ENCODE measurements at places on chromosomes 1 and 21. TPM values are rescaled to one million over a fixed set of nuclear protein-coding genes. Genes with fewer than 3 reads are reported as not detected.

Gene LCE2A
- total RNA-seq: not detected

Gene SPRR3
- not detected for total RNA-seq

Gene GBP6
- not detected for total RNA-seq

Gene ALX3
- total RNA-seq: 0.66 TPM

Gene OR14C36
- total RNA-seq: not detected

Gene PPFIA4
- total RNA-seq: 5.6 TPM

Gene CDCA8
- 1.3 TPM for total RNA-seq

Gene LEFTY2
- total RNA-seq: not detected

Gene GUCA2A
- 8.8 TPM for total RNA-seq

Gene GOLPH3L
- total RNA-seq: 44.3 TPM

Gene DNAJC6
- total RNA-seq: 0.96 TPM

Gene CFAP107
- total RNA-seq: not detected

DNA sequence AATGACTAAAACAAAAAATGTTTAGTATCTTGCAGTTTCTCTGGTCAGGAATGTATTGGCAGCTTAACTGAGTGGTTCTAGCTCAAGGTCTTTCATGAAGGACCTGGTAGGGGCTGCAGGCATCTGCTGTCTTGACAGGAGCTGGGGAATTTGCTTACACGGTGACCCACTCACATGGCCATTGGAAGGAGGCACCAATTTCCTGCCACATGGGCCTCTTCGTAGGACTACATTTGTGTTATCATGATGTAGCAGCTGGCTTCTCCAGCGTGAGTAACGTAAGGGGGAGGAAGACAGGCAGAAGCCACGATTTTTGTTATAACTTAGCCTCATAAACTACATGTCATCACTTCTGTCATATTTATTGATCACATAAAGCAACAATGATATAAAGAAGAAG is 376.3 kb downstream of the AMY1C start:
- H3K27me3 ChIP-seq: no peaks in the 10 kb centered on the region
- no peak for DNase-seq
- H3K4me1 ChIP-seq: no peaks in the 10 kb centered on the region
- H3K36me3 ChIP-seq: no peaks in the 10 kb centered on the region

DNA sequence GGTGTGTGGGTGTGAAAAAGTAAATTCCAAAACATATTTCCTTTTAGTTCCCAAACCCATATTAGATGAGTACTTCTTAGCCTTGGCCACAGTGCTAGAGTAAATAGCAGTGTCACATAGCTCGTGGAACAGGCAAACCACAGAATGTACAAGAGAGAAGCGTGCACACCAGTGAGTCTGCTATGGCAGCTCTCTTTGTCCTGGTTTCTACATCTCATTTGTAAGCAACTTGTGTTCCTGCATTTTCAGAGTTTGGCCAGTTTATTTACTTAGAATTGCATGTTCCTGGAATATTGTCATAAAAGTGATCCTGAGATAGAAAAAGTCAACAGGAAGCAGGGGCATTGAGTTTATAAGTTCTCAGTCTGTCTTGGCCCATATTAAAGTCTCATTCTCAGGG is 142.1 kb downstream of the DHRS3 start:
- no peak overlapping the region for H3K4me3 ChIP-seq
- H3K27me3 ChIP-seq: no peaks in the 10 kb centered on the region
- peak overlapping the region; percentile 85 for H3K27ac ChIP-seq
- DNase-seq: peak; percentile 50
- H3K4me1 ChIP-seq: peaks cover 18% of the 10 kb centered on the region

- peaks cover 4% of the 10 kb centered on the region for H3K27me3 ChIP-seq
- H3K4me1 ChIP-seq: no peaks in the 10 kb centered on the region
- H3K27ac ChIP-seq: no peak overlapping the region
- no peaks in the 10 kb centered on the region for H3K36me3 ChIP-seq
- no peak overlapping the region for H3K4me3 ChIP-seq
- DNase-seq: no peak
Measured at GRCh38 chr1:29460041-29460610, 223.8 kb downstream of the PTPRU start.

DNA sequence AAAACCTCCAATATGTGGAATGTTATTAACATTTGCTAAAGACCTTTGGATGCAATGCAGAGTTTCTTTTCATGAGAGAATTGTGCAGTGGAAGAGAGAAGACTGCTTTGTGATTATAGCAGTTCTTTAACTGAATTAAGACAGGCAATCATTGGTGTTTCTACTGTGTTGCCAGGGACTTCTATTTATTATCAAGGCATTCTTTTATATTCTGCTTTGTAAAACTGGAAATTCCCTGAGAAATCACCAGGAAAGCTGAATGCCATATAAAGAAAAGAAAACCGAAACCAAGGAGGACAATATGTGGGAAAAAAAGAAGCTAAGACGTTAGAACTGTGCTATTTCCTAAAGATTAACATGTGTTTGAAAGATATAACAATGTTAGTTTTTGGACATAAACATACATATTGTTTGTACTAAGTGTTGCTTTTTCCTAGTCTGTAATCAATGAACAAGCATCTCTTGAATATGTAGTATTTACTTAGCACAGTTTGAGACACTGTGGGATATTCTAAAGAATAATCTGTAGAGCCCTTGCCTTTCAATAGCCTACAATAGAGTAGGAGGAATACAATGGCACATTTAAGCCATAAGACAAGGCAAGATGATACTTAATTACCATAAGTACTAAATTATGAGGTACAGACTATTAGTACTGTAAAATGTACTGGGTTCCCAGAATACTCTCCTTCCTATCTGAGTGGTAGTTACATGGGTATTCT is 47.1 kb downstream of the EXTL2 start:
- H3K36me3 ChIP-seq: no peaks in the 10 kb centered on the region
- DNase-seq: no peak
- H3K27ac ChIP-seq: no peak overlapping the region
- peak overlapping the region; percentile 10 for H3K4me3 ChIP-seq

- no peaks in the 10 kb centered on the region for H3K27me3 ChIP-seq
- no peak overlapping the region for H3K4me3 ChIP-seq
- no peaks in the 10 kb centered on the region for H3K4me1 ChIP-seq
- no peak overlapping the region for H3K27ac ChIP-seq
- no peaks in the 10 kb centered on the region for H3K36me3 ChIP-seq
- no peak for DNase-seq
Measured at GRCh38 chr1:86105533-86105866, 51.1 kb downstream of the COL24A1 start.

GRCh38 chr1:90850898-90851710 is 134.0 kb upstream of the BARHL2 start:
- H3K27ac ChIP-seq: peak overlapping the region; percentile 54
- no peaks in the 10 kb centered on the region for H3K36me3 ChIP-seq
- H3K4me1 ChIP-seq: no peaks in the 10 kb centered on the region
- peak; percentile 65 for DNase-seq
- H3K27me3 ChIP-seq: no peaks in the 10 kb centered on the region

DNA sequence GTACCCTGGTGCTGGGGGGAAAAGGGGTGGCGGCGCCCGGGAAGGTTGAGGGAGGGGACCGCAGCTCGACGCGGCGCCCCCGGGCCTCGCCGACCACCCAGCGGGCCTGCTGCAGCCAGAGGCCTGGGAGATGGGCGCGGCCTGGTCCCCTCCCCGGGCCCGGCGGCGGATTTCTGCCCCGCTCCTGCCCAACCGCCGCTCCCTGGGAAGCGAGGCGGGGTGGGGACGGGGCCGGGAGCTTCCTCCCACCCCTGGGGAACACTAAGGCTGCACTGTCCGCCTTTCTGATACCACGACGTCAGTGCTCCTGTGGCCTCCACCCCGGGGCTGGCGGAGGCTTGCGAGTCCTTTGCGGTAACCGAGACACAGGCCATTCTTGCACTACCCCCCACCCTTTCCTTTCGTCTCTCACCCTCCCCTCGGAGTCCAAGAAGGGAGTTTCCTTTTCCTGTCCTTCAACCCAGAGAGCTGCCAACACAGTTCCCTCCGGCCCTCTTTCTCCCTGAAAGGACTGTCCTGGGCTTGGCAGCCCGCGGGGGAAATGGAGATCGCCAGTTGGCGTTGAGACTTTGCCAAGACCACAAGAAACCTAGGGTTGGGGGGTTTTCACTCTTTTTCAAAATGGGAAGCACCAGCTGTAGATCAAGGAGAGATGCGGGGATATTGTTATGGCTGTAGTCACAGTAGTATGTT is 742 bp downstream of the SH3GLB1 start:
- H3K4me1 ChIP-seq: peaks cover 5% of the 10 kb centered on the region
- no peaks in the 10 kb centered on the region for H3K36me3 ChIP-seq
- peak overlapping the region; percentile 97 for H3K27ac ChIP-seq
- peak; percentile 58 for DNase-seq

- H3K36me3 ChIP-seq: no peaks in the 10 kb centered on the region
- no peaks in the 10 kb centered on the region for H3K4me1 ChIP-seq
- no peak for DNase-seq
- H3K27ac ChIP-seq: no peak overlapping the region
- no peaks in the 10 kb centered on the region for H3K27me3 ChIP-seq
Measured at GRCh38 chr1:117569856-117570255, 36.0 kb upstream of the TENT5C start.

DNA sequence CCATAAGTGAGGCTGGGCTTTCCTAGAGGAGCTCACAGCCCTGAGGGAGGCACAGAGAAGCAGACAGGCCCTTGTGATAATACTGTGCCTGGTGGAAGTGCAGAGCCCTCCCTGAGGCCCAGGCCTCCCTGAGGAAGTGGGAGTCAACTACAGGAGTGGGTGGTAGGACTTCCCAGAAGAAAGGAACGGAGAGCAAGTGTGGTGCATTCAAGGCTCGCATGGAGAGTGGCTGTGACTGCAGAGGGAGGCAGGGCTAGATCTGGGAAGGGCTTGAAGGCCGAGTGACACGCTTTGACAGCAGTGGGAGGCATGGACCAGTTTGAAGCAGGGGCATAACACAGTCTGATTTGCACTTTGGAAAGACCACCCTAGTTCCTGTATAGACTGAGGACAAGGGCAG is 37.3 kb downstream of the AZIN2 start:
- no peak overlapping the region for H3K27ac ChIP-seq
- H3K4me3 ChIP-seq: no peak overlapping the region
- H3K27me3 ChIP-seq: no peaks in the 10 kb centered on the region
- H3K36me3 ChIP-seq: no peaks in the 10 kb centered on the region
- no peaks in the 10 kb centered on the region for H3K4me1 ChIP-seq
- DNase-seq: no peak

GRCh38 chr21:43602266-43603232 is 56.7 kb downstream of the HSF2BP start:
- DNase-seq: no peak
- H3K36me3 ChIP-seq: no peaks in the 10 kb centered on the region
- H3K27ac ChIP-seq: peak overlapping the region; percentile 76
- H3K27me3 ChIP-seq: no peaks in the 10 kb centered on the region
- no peak overlapping the region for H3K4me3 ChIP-seq

- no peak overlapping the region for H3K27ac ChIP-seq
- no peak overlapping the region for H3K4me3 ChIP-seq
- H3K27me3 ChIP-seq: no peaks in the 10 kb centered on the region
- H3K36me3 ChIP-seq: no peaks in the 10 kb centered on the region
- no peaks in the 10 kb centered on the region for H3K4me1 ChIP-seq
Measured at GRCh38 chr21:35575280-35575915, 484.9 kb downstream of the SETD4 start.

DNA sequence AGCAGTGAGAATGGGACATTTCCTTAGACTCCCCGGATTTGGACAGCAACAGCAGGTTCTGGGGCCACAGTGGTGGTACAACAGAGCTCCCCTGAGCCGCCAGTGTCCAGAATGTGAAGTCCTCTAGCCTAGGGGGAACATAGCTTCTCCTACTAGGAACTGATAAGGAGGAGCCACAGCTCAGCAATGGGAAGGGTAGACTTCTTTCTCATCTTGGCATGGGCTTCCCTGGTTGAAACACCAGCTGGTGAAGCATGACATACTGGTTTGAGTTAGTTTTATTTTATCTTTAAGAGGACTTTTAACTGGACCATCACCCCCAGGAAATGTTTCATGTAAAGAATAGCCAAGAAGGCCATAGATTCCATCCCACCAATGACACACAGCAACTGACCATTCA is 68.4 kb downstream of the KCNJ15 start:
- no peaks in the 10 kb centered on the region for H3K36me3 ChIP-seq
- no peak overlapping the region for H3K4me3 ChIP-seq
- no peaks in the 10 kb centered on the region for H3K4me1 ChIP-seq
- H3K27me3 ChIP-seq: no peaks in the 10 kb centered on the region

GRCh38 chr1:106290805-106291501 is 765.5 kb upstream of the PRMT6 start:
- H3K4me3 ChIP-seq: no peak overlapping the region
- H3K36me3 ChIP-seq: no peaks in the 10 kb centered on the region
- no peak overlapping the region for H3K27ac ChIP-seq
- H3K27me3 ChIP-seq: no peaks in the 10 kb centered on the region

DNA sequence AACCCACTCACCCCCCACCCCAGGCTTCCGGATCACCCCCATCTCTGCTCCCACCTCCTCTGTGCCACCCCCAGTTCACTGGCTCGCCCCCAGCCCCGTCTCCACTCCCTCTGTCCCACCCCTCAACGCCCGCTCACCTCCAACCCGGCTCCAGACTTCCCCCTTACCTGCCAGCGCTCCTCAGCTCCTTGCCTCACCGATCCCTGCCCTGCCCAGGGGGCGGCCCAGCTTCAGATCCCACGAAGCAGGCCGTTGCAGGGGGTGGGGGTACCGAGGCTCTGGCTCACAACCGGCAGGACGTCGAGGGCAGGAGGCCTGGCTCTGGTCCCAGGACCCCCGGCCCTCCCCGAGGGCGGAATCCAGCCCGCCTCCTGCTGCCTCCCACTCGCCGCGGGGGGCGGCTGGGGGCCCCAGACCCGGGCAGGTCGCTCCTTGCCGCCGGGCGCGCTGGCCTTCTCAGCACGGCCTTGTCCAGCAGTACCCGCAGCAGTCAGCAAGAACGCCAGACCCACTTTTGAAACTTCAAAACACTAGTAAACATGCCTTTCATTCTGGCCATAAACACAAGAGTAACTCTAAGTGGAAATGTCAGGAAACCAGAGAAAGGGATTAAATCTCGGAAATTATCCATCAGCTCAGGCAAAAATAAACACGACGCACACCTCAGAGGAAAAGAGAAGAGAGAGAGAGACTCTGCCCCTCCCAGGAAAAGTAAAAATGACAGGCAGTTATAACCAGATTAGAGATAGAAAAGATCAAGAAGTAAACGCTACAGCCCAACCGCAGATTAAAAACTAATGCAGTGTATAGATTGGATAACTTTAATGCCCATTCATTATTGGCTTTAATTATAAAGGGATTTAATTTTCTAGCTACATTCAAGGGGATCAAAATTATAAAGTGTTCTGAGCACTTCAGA is 1.0 kb upstream of the FAM89A start:
- peak overlapping the region; percentile 94 for H3K4me3 ChIP-seq
- peak overlapping the region; percentile 78 for H3K27ac ChIP-seq
- H3K27me3 ChIP-seq: no peaks in the 10 kb centered on the region
- peak; percentile 52 for DNase-seq
- no peaks in the 10 kb centered on the region for H3K4me1 ChIP-seq
- no peaks in the 10 kb centered on the region for H3K36me3 ChIP-seq

- H3K4me1 ChIP-seq: no peaks in the 10 kb centered on the region
- H3K36me3 ChIP-seq: no peaks in the 10 kb centered on the region
- no peak overlapping the region for H3K4me3 ChIP-seq
- no peak overlapping the region for H3K27ac ChIP-seq
- DNase-seq: no peak
Measured at GRCh38 chr1:193705554-193705981, 519.2 kb upstream of the B3GALT2 start.

- no peaks in the 10 kb centered on the region for H3K36me3 ChIP-seq
- no peaks in the 10 kb centered on the region for H3K4me1 ChIP-seq
- no peaks in the 10 kb centered on the region for H3K27me3 ChIP-seq
- no peak overlapping the region for H3K4me3 ChIP-seq
- no peak for DNase-seq
Measured at GRCh38 chr1:198656500-198656932, 17.7 kb downstream of the PTPRC start.

All from breast epithelium (tissue), 4 donors.